ENCODE measurements at places on chromosomes 4 and X.

DNA sequence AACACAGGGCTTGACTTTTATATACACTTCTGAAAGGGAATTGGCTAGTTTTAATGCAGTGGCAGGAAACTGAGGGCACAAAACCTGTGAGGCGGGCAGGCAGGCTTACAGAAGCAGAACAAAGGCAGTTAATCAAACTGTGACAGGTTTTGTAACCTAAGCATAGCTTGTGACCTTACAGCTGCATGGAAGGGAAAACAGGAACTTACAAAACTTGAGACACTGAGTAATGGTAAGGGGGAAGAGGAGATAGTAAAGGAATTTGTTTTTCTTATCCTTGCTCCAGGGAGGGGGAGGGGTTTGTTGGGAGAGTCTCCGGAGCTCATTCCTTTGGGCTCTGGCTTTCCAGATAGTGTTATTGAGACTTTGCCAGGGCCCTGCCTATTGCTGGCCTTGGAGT, 55.6 kb downstream of the SLITRK4 start:
- DNase-seq = no peak

DNA sequence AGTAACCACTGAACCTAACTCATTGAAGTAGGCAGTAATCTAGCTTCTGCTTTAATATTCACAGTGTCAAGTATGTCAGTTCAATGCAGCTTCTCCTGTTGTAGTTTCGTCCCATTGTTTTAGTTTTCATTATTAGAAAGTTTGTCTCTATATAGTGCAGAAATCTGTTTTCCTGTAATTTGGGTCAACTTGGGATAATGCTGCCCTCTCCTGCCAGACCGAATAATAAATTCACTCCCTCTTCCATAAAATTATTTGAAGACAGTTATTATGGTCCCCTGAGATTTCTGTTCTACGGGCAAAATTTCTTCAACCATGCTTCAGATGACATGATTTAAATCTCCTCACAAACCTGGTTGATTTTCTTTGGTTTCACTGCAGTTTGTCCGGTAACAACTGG, 4.6 kb upstream of the LUZP4 start:
- peak; percentile 0 for DNase-seq

DNA sequence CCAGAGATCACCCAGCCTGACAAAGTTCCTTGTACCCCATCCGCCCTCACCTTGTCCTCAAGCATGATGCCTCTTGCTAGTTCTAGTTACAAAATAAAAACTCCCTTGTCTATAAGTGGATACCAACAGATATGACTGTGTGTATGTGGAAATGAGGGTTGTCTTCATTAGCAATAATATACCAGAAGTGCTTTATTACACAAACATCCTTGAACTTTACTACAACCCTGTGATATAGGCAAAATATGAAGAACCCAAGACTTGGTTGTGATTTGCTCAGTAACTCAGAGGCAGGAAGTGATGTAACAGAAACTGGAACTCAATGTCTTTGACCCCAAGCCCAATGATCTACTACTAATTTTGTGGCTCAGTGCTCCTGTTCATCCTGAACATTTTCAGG, 97.6 kb downstream of the AKAP4 start:
- no peak for DNase-seq

- no peak for DNase-seq
These were observed 9.3 kb upstream of the ADH1C start for GRCh38 chr4:99361899-99362275.

DNA sequence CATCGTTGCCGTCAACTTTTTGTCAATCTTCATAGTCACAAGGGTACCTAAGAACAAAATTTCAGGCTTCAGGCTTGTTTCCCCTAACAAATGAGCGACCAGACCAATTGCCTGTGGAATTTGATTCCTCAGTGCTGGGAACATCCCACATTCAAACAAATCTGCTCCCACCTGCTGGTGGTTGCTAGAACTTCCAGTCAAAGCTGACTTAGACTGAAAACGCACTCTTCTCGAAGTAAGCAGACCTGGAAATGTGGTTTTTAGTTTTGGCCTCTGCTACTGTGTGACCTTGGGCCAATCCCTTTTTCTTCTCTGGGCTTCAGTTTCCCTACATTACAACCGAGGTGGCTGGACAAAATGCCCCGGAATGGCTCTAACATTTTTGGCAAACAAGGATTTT, 1.8 kb upstream of the GABRQ start:
- peak; percentile 58 for DNase-seq

DNA sequence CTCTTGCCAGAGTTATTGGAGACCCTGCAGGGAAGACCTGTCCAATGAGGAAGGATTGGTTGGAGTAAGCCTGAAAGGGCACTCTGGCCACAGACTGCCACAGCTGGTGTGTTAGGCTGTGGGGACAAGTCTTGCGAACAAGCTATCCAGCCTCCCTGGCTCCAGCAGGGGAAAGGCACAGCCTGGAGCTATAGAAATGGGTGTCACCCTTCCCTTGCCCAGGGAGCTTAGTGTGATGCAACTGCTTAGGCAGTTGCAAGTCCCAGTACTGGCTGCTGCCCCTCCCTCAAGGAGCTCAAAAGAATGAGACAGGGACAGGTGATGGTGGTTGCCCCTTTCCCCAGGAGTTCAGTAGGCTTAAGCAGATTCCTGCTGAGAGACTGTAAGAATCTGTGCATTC, 165.7 kb upstream of the CT83 start:
- no peak for DNase-seq

DNA sequence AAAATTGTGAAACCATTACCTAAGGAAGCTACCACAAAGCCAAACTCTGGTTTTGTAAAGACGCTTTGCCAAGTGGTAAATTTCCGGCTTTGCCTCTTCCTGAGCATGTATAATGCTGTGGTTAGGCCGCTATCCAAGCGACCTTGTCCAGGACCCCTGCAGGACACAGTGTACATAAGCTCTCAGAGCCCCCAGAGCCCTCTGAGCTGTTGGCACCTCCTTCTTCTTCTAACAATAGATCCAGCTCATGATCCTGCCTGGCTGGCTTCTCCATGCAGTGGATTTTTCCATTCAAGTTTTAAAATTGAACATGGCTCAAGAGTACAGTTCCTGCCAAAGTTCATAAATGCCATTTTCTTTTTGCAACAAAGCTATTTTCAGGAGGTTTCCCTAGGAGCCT, 326.7 kb downstream of the MAPK10 start:
- peak; percentile 69 for DNase-seq

- DNase-seq = no peak
These were observed 81.3 kb downstream of the PLS3 start for GRCh38 chrX:115642311-115642710.

GRCh38 chrX:11462136-11462535, 168.9 kb downstream of the AMELX start:
- peak; percentile 54 for DNase-seq

GRCh38 chr4:116110713-116111112, 974.7 kb downstream of the TRAM1L1 start:
- DNase-seq = no peak

DNA sequence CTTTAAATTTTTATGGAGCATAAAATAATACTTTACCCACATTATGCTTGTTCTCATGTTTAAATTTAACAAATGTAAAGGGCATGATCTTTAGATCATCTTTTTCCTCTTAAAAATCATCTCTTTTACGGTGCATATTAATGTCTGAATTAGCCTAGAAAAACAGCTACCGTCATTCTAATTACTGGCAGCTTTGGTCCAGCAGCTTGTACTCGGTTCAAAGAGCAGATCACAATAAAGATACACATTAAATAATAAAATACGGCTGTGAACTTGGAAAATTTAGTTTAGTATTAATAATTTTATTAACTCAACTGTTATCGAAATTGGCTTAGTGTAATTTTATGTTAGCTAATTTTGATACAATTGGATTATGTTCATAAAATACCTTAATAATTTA, 19.1 kb downstream of the CCSER1 start:
- no peak for DNase-seq

GRCh38 chr4:152591396-152591795, 55.5 kb upstream of the FBXW7 start:
- DNase-seq = peak; percentile 25

DNA sequence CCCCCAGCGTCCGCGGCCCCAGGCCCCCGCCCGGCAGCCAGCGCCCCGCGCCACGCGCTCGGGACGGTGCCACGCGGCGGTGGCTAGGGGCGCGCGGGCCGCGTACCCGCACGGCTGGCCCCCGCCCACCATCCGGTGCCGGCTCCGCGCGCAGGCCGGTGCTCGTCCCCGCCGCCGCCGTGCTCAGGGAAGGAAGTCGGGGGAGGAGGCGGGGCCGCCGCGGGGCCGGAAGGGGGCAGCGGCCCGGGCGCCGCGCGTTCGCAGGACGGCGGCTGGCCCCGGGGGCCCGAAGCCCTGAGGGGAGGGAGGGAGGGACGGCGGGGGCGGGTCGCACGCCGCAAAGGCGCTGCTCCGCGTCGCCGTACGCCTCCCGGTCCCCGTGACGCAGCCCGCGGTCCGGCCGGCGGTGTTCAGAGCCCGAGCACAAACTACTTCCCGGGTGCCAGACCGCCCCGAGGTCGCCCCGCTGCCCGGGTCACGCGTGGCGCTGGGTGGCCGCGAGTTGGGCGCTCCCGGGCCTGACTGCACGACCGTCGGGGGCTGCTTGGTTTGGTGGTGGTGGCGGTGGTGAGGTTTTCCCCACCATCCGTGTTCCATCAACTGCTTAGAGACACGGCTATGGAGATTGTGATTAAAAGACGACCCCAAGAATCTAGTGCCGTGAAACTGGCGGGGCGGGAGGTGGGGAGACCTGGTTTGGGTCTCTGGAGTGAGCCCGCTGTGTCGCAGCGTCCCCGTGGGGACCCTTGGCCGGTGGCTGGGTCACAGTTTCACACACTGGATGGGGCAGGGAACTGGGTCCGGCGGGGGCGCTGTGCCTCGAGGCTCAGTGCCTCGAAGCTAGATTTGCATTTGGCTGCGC, at the start of gene DCTD:
Gene DCTD (minus strand): TSS at position 205 of the 862 bp plus-strand sequence. CDS start 1,818 bp downstream, outside the sequence.
- DNase-seq = peak; percentile 78

DNA sequence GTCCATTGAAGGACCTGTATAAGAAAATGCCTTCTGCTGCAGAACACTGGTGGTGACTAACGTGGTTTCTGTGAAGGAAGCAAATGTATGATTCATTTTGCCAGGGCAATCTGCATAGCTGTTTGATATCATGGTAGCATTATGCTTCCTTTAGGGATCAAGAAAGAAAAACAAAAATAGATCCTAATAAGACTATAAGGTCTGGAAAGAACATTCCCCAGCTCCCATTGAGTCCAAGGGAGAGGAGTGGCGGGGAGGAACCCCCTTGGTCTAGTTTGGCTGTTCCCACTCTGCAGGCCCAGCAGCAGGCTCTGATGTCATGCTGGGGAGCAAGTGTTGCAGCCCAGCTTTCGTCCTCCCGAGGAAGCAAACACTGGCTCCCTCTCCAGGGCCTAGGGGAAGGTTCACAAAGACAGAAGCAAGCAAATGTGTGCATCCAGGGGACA, 154.5 kb upstream of the GALNT7 start:
- peak; percentile 54 for DNase-seq

- DNase-seq = peak; percentile 22
These were observed 103.4 kb upstream of the TEX13A start for GRCh38 chrX:105323928-105324327.

DNA sequence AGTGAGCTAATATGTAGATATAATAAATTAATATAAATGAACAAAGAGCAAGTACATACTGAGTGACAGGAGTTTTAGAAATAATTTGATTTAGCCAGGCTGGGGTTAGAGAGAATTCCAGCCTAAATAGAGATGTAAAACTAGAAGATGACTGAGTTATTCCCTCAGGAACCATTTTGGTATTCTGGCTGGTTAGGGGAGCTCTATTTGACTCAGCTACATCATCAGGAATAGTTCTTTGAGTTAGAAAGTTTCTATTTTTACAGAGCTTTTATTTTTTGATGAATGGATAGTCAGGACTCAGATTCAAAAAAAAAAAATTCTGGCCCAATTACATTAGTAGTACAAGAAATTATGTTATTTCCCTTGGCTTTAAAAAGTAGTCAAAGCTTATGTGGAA, 180.4 kb upstream of the MID1 start:
- no peak for DNase-seq

DNA sequence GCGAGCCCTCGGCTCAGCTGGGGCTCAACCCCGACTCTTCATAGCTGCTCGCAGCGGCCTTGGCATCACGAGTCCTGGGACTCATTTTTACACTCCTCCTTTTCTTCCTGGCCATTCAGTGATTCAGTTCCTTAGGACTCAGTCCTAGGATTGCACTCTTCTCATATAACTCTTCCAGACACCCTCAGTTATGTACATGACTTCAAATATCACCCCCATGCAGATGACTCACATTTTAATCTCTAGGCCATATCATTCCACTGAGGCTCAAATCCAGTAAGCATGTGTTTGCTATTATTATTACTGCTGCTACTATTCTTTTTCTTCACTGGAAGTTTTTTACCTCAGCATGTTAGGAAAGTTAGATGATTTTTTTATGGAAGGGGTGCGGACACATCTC, 14.4 kb downstream of the ITGB1BP2 start:
- peak; percentile 78 for DNase-seq

GRCh38 chrX:44035571-44035970, 62.4 kb upstream of the NDP start:
- no peak for DNase-seq

- DNase-seq = no peak
These were observed 23.4 kb upstream of the GLRB start for GRCh38 chr4:157052429-157053040.

DNA sequence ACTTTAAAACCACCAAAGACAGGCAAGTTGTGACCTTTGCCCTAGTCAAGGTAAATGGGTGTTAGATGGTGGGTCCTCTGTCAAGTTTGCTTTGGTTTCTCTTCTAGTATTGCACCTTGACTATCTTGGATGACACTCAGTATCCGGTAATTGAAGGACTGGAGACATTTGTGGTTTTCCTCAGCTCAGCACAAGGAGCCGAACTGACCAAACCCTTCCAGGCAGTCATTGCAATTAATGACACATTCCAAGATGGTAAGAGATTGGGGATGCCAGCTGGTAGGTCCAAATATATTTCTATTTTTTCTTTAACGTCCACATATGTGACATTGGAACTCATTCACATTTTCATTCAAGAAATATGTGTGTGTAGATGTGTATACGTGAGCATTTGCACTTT, 69.3 kb upstream of the ANXA3 start:
- peak; percentile 70 for DNase-seq

GRCh38 chr4:26434030-26434639, 56.1 kb downstream of the CCKAR start:
- no peak for DNase-seq

DNA sequence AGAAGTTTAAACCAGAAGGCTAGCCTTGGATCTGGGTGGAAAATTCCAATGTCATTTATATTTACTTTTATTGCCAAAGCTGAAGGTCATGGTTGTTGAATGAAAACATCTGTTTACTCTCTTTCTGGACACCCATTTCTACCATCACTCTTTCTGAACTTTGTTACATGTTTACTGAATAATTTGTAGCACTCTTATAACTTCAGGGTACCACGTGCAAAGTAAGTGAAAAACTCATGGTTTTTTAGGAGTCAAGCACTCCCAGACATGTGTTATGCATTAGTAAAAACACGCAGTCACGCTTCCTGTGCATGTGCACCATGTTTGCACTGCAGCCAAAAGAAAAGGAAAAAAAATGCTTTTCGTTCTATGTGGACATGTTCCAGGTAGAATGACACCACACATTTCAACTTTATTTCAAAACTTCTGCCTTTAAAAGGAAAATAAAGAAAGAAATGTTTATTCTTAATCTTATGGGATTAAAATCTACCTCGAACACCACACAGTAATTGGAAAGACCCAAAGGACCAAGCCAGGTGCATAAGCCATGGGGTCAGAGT, 31.4 kb upstream of the ADH1C start:
- DNase-seq = peak; percentile 95
